Stimulated activated CD4-positive, alpha-beta T cell treated with anti-CD3 and anti-CD28 coated beads, Interleukin-12 subunit alpha, Interleukin-12 subunit beta, amount 100 ng/mL, for 24 hours (primary cell): ENCODE measurements at places on chromosomes 3 and 15.

- DNase-seq = no peak
Measured at GRCh38 chr3:99159220-99159762, 257.8 kb upstream of the DCBLD2 start.

- DNase-seq = no peak
Measured at GRCh38 chr3:150127011-150127490, 156.4 kb upstream of the PFN2 start.

- DNase-seq = no peak
Measured at GRCh38 chr15:84833447-84834228, 16.5 kb downstream of the ALPK3 start.

- no peak for DNase-seq
Measured at GRCh38 chr3:33171580-33171979, 47.0 kb downstream of the SUSD5 start.

- no peak for DNase-seq
Measured at GRCh38 chr15:101145362-101145761, 106.5 kb downstream of the CHSY1 start.

- no peak for DNase-seq
Measured at GRCh38 chr3:152399374-152399773, 130.6 kb downstream of the MBNL1 start.

DNA sequence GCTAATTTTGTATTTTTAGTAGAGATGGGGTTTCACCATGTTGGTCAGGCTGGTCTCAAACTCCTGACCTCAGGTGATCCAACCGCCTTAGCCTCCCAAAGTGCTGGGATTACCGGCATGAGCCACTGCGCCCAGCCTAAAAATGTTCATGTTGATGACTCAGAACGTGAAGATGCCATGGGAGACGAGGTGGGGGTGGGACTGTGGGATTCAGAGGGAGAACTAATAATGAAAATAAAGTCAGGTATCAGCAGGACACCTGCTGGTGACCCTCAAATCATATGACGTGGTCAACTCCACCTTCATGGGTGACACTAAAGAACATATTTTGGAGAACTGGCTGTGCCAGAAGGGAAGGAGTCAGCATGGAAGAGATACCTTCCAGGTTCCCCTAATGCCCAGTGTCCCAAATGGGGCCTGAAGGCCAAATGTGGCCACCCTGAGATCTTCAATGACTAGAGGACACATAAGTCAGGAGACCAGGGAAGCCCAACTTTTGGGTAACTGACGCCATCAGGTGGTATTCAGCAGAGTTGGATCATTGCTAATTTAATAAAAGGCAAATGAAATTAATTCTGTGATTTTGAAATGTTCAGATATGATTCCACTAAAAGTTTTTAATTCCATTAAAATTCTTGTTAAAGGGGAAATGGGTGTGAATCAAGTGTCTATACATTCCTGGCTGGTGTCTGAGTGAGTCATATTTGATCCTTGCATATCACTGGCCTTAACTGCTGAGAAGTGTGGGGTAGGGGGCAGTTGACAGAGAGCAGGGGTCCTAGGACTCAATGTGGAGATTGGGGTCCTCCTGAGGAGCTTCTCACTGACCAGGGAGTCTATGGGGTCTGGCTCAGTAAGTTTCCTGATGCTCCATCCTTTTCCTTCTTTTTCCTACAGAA, 88.6 kb upstream of the GSK3B start:
- DNase-seq = no peak

GRCh38 chr15:68495221-68495950, 63.4 kb upstream of the ITGA11 start:
- DNase-seq = no peak

GRCh38 chr15:36210426-36210825, 369.0 kb upstream of the CDIN1 start:
- DNase-seq = no peak

- DNase-seq = no peak
Measured at GRCh38 chr3:177590826-177591225, 393.5 kb upstream of the TBL1XR1 start.

DNA sequence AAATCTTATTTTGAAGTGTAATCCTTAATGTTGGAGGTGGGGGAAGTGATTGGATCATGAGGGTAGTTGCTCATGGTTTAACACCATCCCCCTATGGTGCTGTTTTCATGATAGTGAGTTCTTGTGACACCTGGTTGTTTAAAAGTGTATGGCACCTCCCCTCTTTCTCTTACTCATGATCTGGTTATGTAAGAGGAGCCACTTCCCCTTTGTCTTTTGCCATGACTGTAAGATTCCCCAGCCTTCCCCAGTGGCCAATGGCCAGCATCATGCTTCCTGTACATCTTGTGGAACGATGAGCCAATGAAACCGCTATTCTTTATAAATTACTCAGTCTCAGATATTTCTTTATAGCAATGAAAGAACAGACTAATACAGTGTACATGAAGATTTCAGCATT, 39.8 kb upstream of the GMNC start:
- no peak for DNase-seq

DNA sequence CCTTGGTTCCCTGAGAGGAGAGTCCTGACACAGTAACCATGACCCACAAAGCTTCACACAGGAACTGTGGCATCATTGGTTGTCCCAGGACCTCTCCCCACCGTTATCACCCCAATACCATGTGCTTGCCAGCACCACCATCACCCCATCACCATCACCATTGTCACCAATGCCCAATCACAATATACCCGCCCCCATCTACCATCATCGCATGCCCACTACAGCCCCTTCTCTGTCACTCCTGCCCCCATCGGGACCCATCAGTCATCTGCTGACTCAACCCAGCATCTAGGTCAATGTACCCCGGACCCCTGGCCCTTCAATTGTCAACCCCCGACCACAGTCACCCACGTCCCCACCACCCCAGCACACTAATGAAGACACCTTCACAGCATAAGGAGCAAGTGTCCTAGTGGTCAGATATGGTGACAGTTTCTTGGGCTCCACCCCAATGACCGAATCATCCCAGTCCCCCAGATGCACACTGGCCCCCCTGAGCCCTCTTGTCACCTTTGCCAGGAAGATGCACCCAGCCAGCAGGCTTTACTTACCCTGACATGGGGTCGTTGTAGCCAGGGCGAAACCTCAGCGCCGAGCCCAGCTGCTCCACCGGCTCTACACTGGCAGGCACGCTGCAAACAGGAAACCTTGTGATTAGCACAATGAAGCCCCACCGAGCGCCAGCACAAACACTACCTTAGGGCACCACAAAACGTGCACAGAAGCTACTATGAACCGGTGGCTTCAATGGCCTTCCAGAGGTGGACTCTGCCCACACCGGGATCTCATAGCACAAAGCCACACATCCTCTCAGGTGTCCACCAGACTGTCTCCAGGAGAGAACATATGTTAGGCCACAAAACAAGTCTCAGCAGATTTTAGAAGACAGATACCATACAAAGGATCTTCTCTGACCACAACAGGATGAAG, 25.1 kb downstream of the SHISA5 start:
- DNase-seq = no peak

DNA sequence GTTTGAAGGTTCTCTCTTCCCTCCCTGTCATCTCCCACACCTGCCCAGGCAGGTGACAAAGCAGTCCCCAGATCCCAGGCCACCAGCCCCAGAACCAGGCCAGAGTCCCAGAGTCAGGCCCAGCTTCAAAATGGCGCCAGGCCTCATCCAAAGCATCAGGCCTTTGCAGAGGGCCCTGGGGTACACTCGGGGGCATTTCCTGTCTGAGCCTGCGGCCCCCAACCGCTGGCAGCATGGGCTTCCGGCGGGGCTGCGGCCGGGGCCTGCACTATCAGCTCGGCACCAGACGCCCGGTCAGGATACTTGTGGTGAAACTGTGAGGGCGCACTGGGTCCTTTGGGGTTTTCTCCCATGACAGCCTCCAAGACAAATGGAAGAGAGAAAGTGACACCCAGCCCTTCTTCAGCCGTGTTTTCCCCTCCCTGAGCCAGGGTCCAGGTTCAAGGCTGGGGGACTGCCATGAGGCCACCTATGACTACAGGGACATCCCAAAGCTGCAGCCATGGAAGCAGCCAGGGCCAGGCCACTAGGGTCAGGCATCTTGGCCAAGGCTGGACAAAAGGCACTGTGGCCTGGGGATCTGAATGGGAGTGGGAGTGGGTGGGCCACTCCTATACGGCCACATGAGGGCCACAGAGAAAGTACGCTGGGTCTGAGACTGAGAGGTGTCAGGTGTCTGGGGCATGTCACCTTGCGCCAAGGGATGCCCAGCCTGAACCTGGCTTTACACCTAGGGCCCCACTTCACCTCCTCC, 33.9 kb downstream of the RPN1 start:
- DNase-seq = no peak

GRCh38 chr3:31817411-31817966, 163.6 kb downstream of the OSBPL10 start:
- DNase-seq = no peak

DNA sequence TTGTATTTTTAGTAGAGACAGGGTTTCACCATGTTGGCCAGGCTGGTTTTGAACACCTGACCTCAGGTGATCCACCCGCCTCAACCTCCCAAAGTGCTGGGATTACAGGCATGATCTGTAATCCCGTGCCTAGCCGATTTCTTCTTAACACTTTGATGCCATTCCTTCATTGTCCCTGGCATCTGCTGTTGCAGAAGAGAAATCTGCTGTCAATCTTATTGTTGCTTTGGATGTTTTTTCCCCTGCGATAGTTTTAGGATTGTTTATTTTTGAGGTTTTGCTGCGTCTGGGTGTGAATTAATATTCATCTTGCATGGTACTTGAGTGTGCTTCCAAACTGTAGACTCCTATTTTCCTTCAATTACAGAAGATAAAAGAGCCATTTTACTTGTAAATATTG, 99.4 kb upstream of the ADAMTSL3 start:
- no peak for DNase-seq

GRCh38 chr3:45887285-45887684, 942 bp downstream of the CCR9 start:
- no peak for DNase-seq
